Adipocyte (in vitro differentiated cells): ENCODE measurements at places on chromosomes 5 and 9.

GRCh38 chr9:76023715-76024195 is 133.3 kb downstream of the PCSK5 start:
- DNase-seq, result no peak

- no peak for DNase-seq
Measured at GRCh38 chr5:98994611-98995010, 65.8 kb upstream of the CHD1 start.

DNA sequence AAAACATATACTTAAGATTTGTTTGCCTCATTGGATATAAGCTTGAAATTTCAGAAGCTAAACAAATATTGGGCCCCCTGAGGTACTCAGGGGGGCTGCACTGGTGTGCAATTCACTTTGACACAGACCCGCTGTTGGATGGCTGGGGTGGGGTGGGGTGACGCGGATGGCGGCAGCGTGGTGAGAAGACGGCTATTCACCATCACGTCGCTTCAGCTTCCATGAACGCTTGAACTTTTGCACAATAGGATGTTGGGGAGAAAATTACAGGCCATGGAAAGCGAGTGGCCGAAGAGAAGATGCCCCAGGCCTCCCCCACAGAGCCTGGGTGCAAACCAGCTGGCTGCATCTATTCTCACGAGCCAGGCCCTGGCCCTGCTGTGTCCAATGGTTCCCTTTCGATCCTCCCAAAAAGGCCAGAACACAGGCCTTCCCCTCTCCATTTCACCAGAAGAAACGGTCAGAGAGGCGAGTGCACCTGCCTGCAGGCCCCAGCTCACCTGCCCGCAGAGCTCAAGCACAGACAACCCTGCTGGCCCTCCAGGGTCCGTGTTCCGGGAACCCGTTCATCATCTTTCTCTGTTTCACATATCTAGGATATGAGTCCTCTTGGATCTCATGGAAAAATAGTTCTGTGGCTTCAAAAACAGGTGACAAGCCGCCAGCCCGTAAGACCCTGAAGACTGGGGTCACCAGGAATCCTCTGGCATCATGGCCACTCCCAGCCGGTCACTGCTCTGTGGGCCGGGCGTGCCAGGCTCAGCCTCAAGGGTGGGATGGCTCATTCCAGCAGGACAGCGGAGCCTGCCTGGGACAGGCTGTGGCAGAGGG is 46.8 kb upstream of the SARDH start:
- no peak for DNase-seq

DNA sequence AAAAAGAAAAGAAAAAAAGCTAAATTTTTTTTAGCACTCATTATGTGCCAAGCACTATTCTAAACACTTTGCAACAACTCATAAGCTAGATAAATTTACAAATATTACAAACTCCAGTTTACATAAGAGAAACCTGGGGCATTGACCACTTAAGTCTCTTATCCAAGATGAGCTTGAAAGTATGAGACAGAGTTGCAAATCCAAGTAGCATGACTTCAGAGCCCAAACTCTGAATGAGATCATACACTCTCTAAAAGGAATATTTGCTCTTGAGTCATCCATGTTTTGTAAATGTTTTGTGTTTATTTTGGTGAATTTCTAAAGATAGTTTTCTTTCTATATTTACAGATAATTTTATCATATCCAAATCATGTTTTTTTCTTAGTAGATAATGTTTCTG is 4.0 kb upstream of the SHOC1 start:
- DNase-seq, result peak; percentile 50

DNA sequence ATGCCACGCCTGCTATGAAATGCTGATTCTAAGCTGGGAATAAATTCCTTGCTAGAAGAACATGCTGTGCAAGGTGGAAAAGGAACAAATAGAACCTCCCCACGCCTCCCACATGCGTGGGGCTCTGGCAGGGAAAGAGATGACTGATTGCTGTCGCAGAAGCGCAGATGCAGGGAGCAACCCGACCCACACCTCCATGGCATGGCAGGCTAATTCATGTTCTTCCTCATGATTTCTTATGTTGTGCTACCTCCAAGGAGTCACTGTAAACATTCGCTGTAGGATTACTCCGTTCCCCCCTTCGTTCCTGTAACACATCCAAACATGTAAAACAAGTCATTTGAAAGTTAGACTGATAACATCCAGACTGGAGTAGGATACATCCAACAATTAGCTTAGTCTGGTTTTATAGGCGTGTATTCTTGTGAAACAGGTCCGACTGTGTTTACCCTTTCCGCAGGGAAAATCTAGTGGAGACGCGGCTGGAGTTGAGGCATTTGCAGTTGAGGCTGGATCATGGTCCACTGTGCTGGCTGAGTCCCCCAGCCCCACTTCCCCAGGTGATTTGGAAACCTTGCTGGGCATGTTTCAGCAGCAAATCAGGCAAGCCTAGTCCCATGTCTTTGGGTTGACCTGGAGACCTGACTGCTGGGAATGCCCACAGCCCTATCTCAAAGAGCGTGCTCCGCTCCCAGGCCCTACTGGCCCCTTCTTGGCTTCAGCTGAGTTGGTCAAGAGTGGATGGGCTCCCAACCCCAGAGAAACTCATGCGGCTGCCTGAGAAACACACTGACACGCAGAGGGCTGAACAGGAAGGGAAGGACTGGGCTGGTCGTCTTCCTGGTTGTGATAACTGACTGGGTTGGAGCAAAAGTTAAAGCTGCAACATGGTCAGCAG is 24.8 kb upstream of the ANKRD33B start:
- no peak for DNase-seq

DNA sequence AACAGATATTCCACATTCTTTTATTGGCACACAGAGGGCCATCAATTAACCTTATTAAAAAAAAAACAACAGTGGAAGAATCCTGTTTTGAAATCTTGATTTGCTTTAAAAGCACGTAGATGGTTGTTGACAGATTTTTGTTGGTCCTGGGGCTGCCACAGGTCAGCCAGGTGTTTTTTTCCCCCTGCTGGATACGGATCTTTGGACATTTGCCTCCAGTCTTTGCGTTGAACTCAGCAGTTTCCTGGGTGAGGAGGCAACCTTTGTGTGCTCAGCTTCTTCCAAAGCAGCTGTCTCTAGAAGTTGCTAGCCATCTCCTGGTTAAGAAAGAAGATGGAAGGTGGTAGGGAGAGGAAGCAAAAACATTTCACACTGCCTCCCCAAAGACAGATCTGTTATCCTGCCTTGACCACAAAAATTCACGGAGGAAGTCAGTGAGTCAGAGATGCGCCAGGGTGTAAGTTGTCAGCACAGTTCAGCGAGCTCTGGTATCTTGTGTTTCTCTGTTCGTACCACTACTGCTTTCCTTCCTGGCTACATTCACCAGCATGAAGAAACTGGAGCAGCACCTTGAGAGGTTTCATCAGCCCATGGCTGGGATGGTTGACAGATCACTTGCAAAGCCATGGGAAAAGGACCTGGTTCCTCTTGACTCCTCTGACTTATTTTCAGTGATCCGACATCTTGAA is 207.3 kb downstream of the ARHGAP26 start:
- DNase-seq, result peak; percentile 50

DNA sequence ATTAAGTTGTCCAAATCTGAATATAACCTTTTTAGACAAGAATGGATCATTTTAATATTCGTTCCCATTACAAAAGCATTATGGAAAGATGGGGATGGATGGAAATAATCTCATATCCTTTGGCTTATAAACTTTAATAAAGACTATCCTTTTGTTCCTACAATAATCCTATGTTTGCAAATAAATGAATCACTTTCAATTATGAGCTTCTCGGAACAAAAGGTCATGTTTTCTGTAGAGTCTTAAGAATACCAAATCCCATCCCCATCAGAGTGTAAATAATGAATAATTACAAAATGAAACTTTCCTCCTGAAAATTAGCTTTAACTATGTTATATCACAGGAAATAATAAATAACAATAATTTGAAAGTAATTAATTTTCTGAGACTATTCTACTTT is 329.7 kb downstream of the NR2F1-AS1 start:
- DNase-seq, result no peak

DNA sequence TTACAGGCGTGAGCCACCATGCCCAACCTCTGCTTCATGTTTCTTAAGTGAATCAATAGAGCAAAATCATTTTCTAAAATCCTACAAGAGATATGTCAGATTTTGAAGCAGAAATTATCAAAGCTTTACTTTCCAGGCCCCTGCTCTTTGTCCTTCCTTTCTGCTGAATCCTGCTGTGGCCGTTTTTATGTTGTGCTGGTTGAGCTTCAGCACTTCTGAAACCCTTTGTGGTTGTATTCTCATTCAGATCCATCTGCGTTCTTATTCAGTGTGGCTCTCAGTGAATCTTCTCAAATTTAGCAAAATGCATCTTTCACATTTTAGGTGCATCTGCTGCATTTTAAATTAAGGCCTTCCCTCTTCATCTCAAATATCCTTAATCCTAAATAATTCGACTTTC is 26.0 kb downstream of the JMY start:
- DNase-seq, result no peak

DNA sequence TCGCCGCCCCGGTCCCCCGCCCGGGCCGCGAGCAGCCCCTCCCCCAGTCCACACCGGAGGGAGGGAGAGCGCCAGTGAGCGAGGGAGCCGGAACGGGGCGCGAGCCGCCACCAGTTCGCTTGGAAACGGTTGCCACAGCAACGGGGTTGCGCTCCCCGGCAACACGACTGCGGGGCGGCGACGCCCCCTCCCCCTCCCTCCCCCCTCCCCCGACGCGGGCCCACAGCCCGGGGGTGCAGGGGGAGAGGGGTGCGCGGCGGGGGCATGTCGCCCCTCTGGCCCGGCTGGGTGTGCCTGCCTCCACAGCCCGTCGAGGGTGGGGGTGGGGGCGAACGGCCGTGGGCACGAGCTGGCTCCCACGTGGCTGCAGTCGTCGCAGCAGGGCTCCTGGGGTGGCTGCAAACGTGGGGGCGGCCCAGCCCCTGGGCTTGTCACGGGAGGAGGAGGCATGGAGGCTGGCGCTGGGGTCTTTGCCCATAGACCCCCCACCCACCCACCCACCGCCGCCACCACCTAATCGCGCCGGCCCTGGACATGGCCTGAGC is 524 bp downstream of the PRR7 start:
- peak; percentile 74 for DNase-seq

GRCh38 chr5:134131165-134131564 is 16.7 kb downstream of the TCF7 start:
- DNase-seq, result no peak

- no peak for DNase-seq
Measured at GRCh38 chr9:1042466-1042865, 7.7 kb upstream of the DMRT2 start.

DNA sequence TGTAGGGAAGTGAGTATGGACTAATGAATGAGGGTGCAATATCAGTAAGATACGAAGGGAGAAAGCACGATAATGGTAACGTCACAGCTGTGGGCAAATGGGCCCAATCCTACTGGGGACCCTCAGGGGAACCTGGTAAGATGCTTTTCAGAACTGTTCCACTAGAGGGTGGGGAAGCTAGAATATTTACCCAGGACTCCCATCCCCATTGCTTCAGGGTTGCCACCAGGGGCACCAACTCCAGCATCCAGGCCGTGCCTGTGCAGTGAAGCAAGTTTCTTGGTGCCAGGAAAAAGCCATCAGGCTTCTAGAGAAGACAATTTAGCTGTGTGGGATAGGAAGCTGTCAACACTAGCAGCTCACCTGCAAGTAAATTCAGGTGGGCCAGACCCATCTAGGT is 409.3 kb downstream of the AGTPBP1 start:
- no peak for DNase-seq

- no peak for DNase-seq
Measured at GRCh38 chr9:35294556-35294955, 132.7 kb downstream of the UNC13B start.

- no peak for DNase-seq
Measured at GRCh38 chr5:119019949-119020348, 31.6 kb upstream of the DTWD2 start.
